ENCODE measurements at places on chromosomes 11 and 22.

DNA sequence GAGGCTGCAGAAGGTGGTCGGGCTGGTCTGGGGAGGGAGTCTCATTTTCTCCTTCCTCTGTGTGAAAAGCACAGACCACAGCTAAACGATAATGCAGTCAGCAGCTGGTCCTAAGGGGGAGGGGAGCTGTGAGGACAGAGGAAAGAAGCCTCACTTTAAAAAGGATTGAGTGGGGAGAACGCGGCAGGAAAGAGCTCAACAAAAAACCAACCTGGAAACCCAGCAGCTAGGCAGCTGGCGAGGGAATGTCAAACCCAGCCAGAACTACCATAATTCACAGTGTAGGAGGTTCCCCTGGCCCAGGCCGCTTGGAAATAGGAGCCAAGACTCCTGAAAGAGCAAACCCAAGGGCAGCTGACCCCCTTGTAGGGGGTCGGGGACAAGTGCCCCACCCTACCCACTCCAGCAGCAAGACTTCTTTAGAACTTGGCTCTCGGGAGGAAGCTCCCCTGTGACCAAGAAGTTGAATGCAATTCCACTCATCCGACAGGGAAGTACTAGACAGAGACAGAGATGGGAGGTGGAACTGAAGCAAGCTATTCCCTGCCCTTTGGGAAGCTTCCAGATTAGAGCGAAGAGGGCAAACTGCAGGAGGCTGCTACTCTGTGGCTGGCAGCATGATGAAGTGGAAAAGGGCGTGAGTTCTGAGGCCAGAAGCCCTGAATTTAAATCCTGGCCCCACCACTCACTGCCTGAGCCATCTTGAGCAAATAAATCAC lies 16.5 kb upstream of the DGKZ start:
- no peak for DNase-seq

GRCh38 chr11:64799623-64800302 lies 3.3 kb downstream of the MAP4K2 start:
- DNase-seq: no peak

GRCh38 chr11:44761551-44761961 lies 34.8 kb downstream of the TSPAN18 start:
- no peak for DNase-seq

DNA sequence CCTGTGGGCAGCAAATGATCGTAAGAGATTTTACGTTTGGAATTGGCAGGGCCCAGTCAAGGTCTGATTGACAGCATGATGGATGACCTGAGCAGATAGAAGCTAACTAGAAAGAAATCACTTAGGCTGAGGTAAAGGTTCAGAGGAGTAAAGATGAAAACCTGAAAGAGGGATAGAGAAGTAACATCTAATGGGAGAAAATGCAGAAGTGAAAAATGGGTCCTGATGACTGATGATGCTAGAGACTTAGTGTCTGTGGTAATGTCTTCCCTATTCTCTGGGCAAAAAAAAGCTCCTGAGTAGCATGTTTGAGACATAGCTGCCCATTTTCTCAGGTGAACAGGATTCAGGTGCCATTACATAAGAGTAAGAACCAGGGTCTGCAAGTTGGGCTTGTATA lies 628.8 kb upstream of the ANO5 start:
- no peak for DNase-seq

All from HAP-1 (cell line).